ENCODE measurements at places on chromosomes 16 and 17. TPM values are rescaled to one million over a fixed set of nuclear protein-coding genes. Genes with fewer than 3 reads are reported as not detected.
A peak's percentile ranks its signal among the peaks of the same experiment; 100 is the strongest.

- DNase-seq, result no peak
Measured at GRCh38 chr16:50804290-50804907, 62.5 kb downstream of the CYLD start.

DNA sequence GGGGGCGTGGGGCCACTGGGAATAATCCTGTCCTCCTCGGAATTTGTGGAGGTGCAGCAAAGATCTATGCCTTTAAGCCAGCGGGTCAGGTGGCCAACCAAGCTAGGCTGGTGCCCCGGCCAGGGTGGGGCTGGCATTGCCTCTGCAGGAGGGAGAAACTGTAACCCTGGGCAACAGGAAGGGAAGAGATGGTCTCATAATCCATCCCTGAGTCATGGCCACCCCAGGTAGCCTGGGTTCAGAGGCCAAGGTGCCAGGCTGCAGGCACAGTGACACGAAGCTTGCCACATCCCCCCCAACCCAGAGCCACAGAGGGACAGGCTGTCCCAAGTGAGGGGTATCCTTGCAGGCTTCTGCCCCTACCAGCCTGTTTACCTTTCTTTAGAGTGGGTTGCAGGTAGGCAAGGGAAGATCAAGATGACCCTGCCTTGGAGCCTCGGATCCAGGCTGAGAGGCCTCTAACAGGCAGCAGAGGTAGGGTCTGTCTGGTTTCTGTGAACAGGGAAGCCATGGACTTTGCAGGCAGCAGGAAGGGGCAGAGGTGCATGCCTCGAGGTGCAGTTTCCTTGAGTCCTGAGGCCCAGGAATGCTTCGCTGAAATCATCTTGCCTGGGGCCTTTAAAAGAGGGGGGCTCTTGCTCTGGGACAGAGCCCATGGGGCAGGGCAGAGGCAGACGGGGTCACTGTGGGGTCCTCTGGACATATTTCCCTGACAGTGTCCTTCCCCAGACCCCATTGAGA lies 4.0 kb downstream of the LASP1 start:
- DNase-seq, result no peak

DNA sequence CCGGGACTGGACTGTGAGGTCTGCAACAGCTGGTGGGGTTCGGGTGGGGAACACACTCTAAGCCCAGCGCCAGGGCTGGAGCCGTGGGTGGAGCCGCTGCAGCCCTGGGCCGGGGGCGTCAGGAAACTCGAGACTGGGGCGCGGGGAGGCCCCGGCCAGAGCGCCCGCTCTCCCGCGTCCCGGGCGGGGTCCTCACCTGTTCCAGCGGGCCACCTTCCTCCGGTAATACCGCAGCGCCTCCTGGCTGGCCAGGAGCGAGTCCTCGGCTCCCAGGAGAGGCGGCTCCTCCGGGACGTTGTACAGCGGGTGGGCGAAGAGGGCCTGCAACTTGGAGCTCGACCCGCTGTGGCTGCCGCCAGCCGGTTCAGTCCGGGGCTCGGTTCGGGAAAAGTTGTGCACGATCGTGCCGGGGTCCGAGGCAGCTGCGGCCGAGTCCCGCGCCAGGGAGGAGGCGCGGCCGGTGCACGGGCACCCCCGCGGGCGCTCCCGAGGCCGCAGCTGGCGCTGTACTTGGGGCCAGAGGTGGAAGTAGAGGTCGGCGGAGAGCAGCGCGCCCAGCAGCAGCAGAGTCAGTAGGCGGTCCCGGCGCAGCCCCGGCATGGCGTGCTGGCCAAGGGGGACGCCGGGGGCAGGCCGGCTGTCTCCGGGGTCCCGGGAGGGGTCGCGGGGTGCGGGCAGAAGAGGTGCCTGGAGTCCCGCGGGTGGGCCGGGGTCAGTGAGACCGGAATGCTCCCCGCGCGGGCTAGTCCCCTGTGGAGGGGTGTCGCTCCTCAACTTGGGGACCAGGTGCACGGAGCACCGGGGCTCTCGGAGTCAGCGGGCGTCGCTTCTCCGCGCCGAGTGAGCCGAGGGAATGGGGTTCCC lies 868 bp downstream of the FAM20A start:
- no peak for DNase-seq

DNA sequence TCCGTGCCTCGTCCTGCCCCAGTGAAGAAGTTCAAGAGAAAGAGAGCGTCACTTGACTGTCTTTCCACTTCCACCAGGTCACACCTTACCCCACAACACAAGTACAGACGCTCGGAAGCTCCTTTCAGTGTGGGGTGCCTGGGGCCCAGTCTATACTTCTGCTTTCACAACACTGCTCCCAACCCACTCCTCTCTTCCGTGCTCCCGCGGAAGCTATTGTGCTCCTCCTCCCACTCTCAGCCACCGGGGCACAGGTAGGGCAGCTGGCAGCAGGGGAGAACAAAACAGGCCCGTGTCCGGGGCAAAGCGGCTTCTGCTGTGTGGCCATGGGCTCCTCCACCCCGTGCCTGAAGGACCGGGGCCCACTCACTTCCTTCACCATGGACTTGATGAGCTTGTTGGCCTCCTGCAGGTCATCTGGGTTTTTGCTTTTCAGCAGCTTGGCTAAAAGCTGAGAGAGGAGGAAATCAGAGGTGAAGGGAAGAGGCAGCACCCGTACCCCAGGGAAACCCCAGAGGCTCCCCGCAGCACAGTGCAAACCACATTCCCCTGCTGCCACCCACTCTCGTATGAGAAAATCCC lies 18.9 kb downstream of the GGA3 start:
- DNase-seq, result no peak

DNA sequence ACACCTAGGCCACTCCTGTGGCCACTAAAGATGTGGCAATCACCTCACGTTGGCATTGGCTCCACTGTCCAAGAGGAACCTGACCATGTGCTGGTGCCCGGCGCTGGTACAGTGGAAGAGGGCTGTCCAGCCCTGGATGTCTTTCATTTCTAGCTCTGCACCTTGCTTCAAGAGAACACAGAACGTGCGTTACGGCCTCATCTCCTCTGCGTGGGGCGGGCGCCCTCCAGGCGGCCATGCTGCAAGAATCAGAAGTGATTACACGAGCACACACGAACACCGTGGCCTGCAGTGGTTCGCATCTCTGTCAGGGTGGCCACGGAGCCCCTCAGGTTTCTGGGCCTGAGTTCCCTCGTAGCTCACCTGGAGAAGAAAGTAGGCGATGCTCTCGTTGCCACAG lies 7.5 kb downstream of the ANKS3 start:
- DNase-seq, result no peak

CCDC40 gene
- total RNA-seq, result 5.2 TPM

GRCh38 chr17:73430848-73431247 lies 119.0 kb upstream of the CDC42EP4 start:
- DNase-seq, result peak; percentile 2

MFSD6L gene
- not detected for total RNA-seq

- DNase-seq, result peak; percentile 86
Measured at GRCh38 chr16:1533443-1533951, at the start of gene TMEM204. TMEM204 (plus strand) TSS chr16:1533666; CDS start chr16:1534276, 610 bp downstream.

DNA sequence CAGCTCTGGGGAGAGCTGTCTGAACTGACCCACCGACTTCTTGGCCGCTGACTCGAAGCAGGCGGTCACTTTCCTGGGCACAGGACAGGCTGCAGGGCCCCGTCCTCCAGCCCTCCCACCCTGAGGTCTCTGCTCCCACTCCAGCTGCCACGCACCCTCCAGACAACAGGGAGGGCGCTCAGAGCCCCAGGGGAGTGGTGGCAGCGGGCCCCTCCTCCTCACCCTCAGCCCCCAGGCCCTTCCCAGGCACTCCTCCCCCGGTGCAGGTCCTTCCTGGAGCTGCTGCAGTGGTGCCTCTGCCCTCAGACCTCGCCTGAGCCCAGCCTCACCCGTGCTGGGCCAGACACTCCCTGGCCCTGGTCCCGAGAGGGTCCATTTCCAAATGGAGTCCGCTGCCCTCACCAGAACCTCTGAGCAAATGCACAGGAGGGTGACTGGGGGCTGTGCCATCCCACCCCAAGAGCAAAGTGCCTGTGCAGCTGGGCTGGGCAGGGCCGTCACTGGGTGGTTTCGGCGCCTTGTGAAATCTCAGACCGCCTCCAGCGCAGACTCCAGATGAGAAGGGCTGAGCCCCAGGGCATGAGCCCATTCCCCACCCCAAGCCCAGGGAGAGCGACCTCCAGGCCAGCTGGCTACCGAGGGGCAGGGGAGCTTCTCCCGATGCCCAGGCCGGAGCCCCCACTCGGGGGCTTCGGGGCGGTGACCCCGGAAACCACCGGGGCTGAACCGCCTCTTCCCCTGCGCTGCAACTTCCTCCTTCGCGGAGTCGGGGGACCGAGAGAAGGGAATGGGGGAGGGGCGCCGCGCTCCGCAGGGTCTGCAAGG lies 717 bp downstream of the CYBA start:
- no peak for DNase-seq

DNA sequence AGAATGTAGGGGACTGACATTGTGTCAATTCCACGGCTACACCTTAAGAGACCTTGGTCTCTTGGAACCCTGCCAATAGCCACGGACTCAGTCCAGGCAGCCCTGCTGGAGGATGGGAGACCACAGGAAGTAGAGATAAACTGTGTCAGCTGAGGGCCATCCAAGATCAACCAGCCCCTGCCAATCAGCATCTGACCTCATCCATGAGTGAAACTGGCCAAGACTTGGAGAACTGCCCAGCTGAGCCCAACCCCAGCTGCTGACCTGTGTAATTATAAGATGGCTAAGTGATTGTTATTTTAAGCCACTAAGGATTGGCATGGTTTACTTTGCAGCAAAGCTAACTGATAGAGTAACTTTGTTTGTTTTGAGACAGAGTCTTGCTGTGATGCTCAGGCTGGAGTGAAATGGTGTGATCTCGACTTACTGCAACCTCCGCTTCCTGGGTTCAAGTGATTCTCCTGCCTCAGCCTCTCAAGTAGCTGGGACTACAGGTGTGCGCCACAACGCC lies 13.3 kb upstream of the YWHAE start:
- peak; percentile 95 for DNase-seq

DNA sequence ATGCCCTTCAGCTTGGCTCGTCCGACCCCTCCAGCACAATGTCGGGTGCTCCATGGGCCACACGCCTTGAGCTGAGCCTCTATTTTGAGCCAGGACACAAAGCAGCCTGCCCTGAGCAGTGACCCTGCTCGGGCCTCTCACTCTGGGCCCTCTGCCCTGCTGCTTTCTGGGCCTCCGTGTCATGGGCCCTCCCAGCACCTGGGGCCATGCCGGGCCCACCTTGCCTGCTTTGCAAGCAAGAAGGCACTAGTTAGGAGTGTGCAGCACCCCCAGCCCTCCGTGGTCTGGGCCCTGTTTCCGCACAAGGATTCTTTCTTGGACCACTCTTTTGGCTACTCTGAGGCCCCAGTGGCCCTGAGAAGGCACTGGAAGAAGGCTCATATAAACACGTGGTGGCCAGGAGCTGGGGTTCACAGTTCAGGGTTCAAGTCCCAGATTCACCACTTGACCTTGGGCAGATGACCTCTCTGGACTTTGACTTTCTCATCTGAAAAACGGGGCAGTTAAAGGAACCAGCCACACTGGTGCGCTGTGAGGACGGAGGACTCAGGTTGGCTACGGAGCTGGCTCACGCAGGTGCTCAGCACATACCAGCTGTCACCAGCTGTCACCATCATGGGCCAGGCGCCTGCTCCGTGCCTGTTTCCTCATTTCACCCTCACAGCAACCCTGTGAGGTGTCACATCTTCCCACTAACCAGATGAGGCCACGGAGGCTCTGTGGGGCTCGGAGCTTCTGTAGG lies 166.0 kb upstream of the GSE1 start:
- DNase-seq, result no peak

EVI2A gene
- total RNA-seq, result 11.0 TPM

ASGR1 gene
- total RNA-seq, result 2.8 TPM

PALB2 gene
- total RNA-seq, result 19.4 TPM

TNS4 gene
- total RNA-seq, result not detected

DNA sequence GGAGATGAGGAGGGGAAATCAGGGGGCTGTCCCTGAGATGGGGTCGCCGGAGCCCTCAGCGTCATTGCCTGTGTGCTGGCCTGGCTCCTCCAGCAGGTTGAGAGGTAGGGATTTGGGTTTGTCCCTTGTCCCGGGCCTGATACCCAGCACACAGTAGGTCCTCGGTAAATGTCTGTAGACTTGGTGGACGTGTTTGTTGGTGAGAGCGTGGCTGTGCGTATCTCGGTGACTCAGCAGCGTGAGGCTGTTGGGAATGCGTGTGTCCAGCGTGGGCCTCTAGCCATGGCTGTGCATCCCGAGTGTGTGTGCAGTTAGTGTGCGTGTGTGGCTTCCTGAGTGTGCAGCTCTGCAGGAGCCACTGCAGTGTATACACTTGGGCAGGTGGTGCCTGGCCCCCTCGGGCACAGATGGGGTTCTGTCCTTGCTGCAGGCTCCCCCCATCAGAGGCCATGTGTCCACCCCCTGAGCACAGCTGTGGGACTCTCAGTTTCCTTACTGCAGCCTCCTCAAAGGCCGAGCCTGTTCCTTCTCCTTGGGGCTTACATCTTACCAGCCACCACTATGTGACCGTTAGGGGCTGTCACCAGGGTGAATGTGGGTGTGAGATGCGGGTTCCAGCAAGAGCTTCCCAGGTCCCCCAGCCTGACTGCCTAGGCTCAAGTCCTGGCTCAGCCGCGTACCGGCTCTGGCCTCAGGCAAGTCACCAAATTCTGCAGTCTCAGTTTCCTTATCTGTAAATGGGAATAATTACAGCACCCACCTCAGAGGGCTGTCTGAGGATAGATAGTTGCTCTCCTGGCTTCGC lies 5.7 kb downstream of the NECAB2 start:
- no peak for DNase-seq

TNFSF12 gene
- 14.5 TPM for total RNA-seq

SPN gene
- total RNA-seq, result not detected

DNA sequence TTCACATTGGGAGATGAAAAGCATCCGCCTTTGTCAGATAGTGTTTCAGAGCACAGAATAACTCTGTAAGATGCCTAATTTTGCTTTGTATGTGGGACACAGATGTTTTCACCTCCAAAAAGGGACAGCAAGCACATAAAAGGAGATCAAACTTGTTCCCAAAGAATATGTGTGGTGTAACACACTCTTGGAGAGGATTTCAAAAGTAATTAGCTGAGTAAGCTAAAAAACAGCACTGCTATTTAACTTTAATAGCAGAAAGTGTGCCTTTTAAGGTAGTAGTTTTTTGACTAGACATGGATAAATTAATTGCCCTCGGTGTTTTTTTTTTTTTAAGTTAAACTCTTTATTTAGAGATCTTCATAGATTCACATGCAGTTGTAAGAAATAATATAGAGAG lies 65.2 kb downstream of the COX10 start:
- DNase-seq, result no peak

DNA sequence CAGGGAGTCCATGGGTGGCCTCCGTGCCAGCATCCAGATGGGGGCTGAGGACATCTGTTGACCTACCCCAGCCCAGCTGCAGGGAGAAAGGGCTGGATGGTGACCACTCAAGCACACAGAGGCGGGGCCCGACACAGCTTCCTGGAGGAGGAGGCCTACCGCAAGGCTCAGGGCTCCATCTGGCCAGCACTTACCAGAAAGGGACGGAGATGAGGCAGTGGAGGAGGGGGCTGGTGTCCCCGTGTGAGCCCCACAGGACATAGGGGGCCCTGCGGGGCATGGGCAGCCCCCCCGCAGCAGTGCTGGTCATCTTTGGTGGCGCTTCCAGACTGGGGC lies 147.5 kb upstream of the CIBAR2 start:
- DNase-seq, result no peak

DPEP2NB gene
- total RNA-seq, result not detected

DNA sequence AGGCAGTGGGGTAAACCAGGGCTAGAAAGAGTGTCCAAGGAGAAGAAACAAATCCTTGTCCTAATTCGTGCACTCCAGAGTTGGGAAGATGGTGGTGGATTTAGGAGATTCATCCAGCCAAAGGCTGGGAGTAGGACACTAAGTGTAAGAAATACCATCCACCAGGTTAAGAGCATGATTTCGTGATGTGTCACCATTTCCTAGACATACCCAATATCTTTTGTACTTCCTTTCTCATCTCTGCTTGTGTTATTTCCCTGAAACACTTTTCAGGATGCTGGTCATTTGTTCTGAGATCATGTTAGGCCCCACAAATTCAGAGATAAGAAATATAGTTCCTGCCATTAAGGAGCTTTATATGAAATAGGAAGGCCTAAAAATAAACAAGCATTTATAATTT lies 106.3 kb upstream of the HLF start:
- DNase-seq, result no peak
